ENCODE measurements at places on chromosomes 13 and 19. TPM values are rescaled to one million over a fixed set of nuclear protein-coding genes. Genes with fewer than 3 reads are reported as not detected.

DNA sequence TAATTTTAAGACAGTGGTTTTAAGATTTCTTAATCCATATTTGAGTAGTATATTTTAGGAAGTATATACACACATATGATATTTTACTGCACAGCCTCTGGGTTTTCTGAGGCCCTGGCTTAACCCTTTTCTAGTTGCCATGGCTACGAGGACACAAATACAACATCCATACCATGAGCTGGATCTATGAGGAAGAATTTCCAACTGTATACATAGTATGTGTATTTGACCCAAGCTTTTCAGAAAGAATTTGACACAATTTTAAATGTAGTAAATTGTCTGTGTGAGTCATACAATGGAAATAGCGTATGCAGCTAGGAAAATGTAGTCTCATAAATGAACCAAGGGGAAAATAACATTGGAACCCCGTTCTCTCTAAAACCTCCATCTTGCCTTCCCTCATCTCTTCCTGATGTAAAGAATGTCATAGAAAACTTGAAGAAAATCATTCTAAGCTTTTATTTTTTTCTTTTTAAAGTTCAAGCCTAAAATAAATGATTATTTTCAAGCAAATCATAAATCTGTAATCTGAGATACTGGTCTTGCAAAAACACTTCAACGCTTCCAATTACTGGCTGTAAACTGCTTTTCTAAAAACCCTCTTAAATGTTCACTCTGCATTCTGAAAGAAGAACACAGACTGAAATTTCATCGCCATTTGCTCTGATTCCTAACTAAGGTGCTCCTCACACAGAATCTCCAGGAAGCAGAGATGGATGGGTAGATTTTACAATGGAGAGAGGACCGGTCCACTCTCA, 172.4 kb downstream of the LACC1 start:
- no peak for DNase-seq

DNA sequence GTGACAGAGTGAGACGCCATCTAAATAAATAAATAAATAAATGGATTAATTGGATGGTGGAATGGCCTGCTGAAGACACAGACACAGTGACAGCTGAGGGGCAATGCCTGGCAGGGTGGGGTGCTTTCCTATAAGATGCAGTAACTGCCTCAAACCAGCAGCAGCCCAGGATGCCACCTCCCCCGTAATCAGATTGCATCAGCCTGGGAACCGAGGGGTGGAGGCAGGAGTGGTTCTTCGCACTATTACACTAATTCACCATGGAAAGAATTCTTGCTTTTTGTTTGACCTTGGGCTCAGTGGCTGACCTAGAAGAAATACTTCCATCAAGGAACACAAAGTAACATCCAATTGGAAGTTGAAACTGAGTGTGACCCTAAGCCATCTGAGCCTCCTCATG, 31.6 kb upstream of the USP12 start:
- no peak for DNase-seq

GRCh38 chr13:20891768-20892167, 10.8 kb downstream of the XPO4 start:
- no peak for DNase-seq

DNA sequence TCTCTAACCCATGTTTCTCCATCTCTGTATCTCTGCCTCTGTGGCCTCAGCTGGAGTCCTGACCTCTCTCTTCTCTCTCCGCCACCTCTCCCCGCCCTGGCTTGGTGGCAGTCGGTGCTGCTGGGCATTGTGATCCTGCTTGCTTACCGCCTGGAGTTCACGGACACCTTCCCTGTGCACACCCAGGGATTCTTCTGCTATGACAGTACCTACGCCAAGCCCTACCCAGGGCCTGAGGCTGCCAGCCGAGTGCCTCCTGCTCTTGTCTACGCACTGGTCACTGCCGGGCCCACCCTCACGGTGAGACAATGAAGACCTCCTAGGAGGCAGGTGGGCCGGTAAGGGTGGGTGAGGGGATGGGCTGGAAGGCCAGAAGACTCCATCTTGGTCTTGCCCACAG, 4.2 kb downstream of the PLPPR2 start:
- DNase-seq, result no peak

- DNase-seq, result no peak
Observed at GRCh38 chr13:29934531-29935308, 84.3 kb upstream of the UBL3 start.

DNA sequence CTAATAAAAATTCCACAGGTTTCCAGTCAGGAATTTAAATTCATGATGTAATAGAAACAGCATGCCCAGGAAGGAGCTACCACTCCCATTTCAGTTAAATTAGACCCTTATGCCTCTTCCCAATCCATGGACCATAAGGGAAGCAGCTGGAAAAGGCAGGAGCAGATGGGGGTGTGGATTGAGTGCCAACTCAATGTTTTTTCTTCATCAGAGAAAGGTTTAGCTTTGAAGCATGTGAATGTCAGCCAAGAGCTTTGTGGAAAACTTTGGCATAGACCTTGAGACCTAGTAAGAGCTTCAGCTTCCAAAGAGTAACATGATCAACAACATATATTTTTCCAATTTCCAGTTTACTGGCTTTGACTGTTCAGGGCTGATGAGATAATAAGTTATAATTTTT, 2139.9 kb downstream of the PCDH9 start:
- DNase-seq, result no peak

Gene CAPN12
- total RNA-seq, result 1.0 TPM

Gene TGFB1
- 142 TPM for total RNA-seq

Gene MAMSTR
- total RNA-seq, result 0.69 TPM

Data from activated T-cell treated with anti-CD3 and anti-CD28 coated beads, Interleukin-2, amount 50 U/mL, for 4 hours (primary cell).